ENCODE measurements at places on chromosomes 3 and 15.
A peak's percentile ranks its signal among the peaks of the same experiment; 100 is the strongest.

DNA sequence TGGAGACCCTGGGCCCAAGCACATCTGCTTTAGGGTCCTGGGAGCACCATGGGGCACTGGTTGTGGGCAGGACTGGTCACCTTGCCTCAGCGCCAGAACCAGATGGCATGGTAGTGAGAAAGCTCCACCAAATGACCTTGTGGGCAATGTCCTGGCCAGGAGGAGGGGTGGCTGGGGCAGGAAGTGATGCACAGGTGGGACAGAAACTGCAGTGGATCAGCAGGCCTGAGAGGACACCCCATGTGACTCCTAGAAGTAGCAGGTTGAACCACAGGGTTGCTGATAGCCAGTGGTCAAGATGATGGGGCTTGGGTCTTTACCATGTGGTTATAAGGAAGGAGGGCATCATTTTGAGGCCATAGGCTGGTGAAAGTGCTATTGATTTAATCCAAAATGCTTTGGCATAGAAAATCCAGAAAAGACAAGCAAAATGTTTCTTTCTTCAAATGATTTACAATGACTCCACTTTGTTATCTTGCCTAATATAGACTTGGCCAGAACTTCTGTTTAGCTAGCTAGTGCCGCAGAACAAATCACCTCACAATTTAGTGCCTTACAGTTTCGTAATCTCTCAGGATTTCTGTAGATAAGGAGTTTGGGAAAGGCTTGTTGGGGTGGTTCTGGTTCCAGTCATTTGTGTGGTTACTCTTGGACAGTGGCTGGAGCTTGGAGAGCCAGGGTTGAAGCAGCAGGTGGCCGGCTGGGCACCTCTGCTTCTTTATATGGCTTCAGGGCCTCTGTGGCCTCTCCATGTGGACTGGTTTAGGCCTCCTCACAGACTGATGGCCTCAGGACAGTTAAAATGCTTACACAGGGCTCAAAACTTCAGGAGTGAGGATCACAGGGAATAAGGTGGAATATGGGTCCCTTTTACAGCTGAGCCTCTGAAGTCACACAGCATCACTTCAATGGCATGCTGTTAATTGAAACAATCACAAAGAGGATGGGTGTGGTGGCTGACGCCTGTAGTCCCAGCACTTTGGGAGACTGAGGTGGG lies 27.5 kb downstream of the TMEM158 start:
- DNase-seq, result no peak

DNA sequence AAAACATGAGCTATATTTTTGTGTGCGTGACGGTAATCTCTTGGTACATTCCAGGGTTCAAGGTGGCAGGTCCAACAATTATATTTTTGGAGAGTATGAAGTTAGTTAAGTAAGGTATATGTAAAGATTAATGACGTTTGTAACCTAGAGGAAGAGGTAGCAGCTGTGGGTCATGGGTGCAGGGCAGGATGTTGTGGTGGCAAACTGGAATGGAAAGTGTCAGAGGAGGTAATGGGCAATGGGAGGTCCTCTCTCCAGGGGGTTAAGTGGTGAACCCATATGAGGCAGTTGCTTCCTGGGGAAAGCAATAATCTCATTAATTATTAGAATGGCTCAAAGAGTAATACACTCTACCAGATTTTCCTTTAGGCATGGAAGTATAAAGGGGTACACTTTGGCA lies 1.0 kb upstream of the CD200R1L start:
- DNase-seq, result no peak

DNA sequence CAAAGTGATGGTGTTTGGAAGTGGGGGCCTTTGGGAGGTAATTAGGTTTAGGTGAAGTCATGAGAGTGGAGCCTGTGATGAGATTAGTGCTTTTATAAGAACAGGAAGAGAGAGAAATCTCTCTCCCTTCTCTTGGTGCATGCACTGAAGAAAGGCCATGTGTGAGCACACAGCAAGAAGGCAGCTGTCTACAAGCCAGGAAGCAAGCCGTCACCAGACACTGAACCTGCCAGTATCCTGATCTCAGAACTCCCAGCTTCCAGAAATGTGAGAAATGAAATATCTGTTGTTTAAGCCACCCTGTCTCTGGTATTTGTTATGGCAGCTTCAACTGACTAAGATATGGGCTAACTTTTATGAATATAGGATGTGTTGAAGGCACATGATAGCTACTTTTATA lies 72.6 kb downstream of the REC114 start:
- no peak for DNase-seq

DNA sequence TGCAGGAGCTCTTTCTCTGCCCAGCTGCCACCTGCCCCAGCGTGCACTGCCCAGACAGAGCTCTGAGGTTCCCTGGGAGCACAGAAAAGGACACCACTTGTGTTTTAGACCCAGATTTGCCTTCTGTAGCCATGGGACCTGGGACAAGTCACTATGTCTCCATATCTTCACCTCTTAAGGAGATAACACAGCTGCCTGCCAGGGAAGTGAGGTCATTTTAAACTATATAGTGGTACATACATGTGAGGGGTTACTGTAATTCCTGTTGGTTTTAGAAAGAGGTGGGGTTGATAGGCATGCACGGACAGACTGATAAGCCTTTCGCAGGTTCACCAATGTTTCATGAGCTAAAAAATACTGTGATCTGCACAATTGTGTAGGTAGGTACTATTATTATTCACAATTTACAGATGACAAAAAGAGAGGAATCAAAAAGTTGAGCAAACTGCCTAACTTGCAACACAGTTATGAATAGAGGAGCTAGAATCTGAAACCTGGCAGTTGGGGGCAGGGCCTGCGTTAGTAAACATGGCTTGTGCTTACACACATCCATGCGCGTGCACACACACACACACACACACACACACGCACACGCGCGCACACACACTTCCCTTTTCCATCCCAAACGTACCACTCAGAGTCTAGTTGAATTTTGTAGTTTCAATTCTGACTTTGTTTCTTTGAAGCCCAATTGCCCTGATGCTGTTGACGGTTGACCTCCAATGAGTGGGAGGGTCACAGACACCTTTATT lies 193.6 kb downstream of the FAM43A start:
- no peak for DNase-seq

- no peak for DNase-seq
Observed at GRCh38 chr3:30685267-30685667, 78.9 kb downstream of the TGFBR2 start.

DNA sequence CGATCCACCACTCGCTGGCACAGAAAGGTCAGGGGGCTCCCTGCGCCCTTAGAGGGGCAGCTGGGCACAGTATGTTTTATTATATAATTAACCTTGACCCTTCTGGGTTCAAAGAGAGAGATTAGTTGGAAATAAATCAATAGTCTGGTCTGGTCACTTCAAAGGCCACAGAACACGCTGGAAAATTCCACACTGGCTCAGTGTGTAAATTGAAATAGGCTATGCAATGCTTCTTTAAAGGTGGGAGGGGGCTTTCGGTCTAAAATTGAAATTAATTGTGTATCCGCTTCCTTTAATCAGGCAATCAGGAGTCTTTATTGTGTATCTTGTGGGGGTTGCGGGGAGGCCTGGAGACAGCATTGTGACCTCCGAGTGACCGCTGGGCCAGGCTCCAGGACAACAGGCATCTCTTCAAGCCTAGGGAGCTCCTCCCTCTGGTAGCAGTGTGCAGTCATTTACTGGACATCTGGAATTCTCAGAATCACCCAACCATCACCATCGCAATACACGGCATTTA lies 8.0 kb downstream of the RNU5B-1 start:
- DNase-seq, result peak; percentile 86

DNA sequence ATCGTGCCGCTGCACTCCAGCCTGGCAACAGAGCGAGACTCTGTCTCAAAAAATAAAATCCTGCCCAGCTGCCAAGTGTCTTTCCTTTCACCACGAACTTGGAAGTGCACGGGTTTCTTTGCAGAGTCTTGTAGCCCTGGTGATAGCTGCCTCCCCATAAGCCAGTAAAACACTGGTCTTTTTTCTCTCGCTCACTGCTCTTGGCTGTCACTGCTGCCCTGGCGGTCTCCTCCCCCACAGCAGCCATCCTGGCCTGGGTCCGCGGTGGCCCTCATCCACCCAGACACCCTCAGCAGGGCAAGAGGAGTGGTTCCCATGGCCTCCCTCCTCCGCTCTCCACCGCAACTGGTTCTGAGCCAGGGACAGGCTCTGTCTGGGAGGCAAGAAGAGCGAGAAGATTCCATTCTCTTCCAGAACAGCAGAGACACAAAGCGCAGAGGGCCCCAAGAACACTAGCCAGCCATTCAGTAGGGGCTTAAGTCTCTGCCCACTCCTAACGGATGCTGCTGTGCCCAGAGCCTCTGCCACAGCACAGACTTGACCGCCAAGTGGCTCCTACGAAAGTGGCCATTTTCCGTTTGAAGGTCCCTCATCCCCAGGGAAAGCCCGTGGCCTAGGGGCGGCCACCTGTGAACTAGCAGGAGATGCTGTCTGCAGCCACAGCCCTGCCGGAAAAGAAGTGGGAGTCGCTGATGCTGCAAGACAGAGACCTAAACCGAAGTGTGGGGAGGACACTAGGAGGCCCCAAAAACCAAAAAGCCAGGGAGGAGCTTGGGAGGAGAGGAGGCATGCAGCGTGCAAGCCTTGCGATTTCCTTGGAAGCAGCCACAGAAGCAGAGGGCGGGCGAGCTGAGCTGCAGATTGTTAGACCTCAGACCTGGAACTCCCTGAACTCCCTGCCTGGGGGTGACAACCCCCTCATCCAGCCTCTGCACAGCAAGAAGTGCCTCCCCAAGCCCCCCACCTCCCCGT lies 44.1 kb downstream of the KLHL25 start:
- peak; percentile 72 for DNase-seq

GRCh38 chr15:28974142-28974541 lies 88.4 kb downstream of the APBA2 start:
- no peak for DNase-seq

DNA sequence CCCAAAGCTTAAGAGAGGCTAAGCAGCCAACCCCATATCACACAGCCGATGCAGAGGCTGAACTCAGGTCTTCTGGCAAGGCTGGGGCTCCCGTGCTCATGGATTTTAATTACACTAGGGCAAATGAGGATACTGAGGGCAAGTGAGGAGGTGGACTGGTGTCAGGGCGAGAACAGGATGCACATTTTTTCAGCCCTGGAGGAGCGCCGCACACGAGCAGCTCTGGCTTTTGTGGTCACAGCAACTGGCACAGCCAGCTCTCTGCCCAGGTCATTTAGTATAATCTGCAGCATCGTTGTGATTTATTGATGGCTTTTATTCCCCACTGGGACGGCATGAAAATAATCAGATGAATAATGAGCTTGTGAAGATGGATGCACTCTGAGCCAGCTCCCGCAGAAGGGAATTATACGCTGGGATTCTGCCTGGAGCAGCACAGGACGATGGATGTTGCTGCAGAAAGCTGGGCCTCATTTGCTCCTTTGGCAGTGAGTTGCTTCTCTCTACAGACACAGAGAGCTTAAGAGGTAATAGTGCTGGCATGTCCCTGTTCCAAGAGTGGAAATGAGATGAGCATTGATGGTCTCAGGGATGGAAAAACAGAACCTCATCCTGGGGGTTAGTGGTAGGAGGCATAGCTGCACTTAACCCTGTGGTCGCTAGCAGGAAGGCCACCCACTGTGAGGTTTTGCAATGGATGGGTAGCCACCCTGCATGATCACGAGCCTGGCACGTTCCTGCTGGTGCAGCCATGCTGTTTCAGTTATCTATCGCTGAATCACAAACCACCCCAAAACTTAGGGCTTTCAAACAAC lies 135.4 kb downstream of the UACA start:
- peak; percentile 17 for DNase-seq

GRCh38 chr3:155230382-155230781 lies 63.1 kb downstream of the STRIT1 start:
- DNase-seq, result no peak

- DNase-seq, result no peak
Observed at GRCh38 chr3:110811050-110811449, 260.6 kb upstream of the NECTIN3 start.

DNA sequence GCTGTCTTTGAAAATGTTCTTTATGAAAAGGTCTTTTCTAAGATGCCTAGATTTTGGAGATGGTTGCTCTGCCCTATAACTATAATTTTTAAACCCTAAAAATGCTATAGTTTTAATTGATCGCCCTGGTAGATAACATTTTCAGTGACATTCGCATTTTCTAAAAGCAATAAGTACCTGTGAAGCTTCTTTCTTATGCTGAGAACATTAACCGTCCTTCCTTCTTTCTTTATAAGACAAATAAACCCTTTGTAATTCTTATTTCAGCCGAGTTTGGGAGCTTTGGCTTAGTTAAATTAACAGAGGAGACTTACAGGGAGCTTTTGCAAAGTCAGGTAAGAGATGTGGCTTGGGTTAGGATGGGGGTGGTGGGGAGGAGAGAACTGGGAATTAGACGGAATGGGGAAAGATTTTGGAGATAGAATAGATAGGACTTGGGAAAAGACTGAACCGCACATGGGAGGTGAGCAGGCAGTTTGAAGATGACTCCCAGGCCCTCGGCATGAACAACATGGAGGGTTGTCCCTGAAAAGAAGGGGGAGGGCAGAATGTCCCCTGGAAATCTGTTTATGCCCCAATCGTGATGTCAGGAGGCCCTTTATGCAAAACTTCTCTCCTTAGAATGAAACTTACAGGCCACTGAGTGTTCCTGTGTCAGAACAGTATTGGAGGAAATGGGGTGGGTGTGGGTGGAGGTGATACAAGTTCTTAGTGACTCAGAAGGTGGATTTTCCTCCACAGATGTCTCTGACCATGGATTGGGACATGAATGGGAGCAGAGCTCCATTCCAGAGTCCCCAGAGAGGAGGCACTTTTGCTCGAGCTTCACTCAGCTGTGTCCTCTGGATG lies 76.2 kb upstream of the LARS2 start:
- no peak for DNase-seq

- no peak for DNase-seq
Observed at GRCh38 chr3:162738784-162739183, 1242.2 kb downstream of the OTOL1 start.

GRCh38 chr3:17680530-17680929 lies 61.9 kb downstream of the TBC1D5 start:
- DNase-seq, result no peak

- DNase-seq, result peak; percentile 48
Observed at GRCh38 chr15:77819851-77820728, 187.4 kb upstream of the LINGO1 start.

- no peak for DNase-seq
Observed at GRCh38 chr3:189567766-189568420, 63.3 kb upstream of the TP63 start.

- peak; percentile 59 for DNase-seq
Observed at GRCh38 chr3:28940530-28940929, 340.3 kb upstream of the RBMS3 start.

DNA sequence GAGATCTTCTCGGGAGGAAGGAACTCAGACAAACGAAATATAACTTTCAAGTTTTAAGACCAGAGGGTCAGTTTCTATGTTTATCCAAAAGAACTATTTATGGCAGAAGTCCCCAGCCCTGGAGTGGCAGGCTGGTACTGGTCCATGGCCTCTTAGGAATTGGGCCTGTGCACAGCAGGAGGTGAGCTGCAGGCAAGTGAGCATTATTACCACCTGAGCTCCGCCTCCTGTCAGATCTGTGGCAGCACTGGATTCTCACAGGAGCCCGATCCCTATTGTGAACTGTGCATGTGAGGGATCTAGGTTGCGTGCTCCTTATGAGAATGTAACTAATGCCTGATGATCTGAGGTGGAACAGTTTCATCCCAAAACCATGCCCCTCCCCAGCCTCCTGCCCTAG lies 14.3 kb upstream of the HPS3 start:
- DNase-seq, result no peak

Measured in pons (tissue), 1 donor.